Stimulated activated CD8-positive, alpha-beta memory T cell treated with anti-CD3 and anti-CD28 coated beads, Interleukin-15, amount 100 ng/mL, for 24 hours (primary cell): ENCODE measurements at places on chromosomes 6 and 20.

DNA sequence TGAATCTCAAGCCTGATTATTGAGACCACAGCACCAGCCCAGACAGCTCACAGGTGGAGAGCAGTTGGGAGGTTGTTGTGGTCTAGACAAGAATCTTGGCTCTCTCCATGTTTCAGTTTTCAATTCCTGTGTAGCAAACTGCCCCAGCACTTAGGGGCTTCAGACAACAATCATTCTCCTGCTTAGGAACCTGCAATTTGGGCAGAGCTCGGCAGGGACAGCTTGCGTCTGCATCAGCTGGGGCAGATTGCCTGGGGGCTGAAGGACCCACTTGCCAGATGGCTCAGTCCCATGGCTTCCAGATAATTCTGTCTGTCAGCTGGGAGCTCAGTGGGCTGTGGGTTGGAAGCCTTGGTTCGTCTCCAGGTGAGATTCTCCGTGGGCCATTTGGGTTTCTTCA, 6.9 kb downstream of the TGM6 start:
- DNase-seq = no peak

GRCh38 chr6:32149932-32150870, 1.5 kb downstream of the PRRT1 start:
- no peak for DNase-seq

- DNase-seq = no peak
Measured at GRCh38 chr6:134021396-134022122, 30.9 kb downstream of the SLC2A12 start.

DNA sequence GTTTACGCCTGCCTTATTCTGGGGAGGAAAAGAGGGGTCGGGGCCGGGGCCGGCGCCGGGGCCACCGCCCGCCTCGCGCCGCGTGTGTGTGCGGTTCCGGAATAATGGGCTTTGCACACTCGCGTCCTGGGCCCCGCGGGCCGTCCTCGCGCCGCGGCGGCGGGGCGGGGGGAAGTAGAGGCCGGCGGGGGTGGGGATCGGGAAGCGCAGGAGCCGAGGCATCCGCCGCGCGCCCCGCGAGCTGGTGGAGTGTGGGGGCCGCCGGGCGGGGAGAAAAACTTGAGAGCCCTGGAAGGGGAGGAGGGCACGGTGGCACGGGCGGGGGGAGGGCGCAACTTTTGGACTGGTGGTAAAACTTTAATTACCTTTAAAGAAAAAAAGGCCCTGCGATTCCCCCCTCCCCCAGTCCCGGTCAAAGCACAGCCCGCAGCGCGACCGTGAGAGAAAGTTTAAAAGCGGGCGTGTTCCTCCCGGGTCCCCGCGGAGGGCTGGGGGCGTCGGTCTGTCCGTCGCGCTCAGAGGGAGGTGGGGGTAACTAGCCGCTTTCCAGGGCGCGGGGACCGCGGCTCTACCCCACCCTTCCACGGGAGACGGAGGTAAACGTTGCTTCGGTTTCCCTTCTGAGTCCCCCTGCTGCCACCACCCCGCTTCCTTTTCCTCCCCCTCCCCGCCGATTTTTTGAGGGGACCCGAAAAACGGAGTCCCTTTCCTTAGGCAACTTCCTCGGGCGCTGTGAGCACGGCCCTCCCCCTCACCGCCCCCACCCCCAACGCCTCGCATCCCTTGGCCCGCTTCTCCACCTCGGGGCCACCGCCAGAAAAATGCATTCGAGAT, 1.9 kb downstream of the L3MBTL3 start:
- peak; percentile 13 for DNase-seq

GRCh38 chr6:18845896-18846295, 458.7 kb downstream of the RNF144B start:
- DNase-seq = no peak

- DNase-seq = no peak
Measured at GRCh38 chr6:159176913-159177312, 7.7 kb downstream of the FNDC1 start.

DNA sequence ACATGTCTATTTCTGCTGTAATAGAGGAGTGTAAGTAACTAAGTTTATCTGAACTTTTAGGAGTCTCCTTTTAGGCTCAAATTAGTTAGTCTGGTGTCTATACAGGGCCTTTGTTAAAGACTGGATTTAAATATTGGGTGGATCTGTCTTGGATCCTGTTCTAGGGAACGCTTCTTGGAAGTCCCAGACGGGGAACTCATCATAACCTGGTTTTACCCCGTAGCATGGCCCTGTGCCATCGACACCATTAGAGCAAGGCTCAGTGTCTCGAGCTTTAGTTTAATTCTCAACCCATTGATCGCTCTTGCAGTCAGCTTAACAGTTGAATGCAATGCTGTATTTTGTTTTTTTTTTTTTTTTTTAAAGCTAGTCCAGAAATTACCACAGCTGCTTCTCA, 89.9 kb downstream of the CARMIL1 start:
- DNase-seq = no peak

DNA sequence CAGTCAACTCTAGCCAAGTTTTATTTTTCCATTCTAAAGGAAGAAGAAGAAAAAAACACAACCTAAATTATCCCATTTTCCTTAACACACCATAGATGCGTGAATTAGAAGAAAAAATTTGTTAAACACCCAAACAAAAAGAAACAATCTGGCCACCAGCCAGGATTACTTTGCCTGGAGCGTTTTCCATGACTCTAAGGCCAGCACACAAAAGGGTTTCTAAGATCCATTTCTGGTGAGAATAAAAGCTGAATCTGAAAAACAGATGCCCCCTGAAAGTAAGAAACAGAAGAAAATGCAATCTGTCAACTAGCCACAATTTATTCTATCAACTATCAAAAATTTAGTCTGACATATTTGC, 267.2 kb upstream of the SULF2 start:
- DNase-seq = no peak

DNA sequence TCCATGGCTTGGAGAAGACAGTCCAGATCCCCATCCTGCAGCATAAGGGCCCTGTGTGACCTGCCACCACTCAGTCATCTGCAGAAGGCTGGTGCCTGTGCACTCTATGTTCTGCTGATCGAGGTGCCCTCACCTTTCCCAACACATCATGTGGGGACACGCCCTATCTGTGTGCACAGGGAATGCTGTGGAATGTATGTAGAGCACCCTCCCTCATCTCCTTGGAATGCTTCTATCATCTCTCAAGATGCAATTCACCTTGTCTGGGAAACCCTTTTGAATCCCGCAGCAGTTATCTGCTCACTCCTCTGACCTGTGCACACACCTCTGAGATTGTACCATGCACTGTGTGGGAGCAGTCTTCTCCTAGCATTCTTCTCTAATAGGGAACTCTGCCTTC, 207.2 kb upstream of the SSTR4 start:
- no peak for DNase-seq

GRCh38 chr6:31308050-31308844, 36.4 kb upstream of the HLA-C start:
- no peak for DNase-seq

DNA sequence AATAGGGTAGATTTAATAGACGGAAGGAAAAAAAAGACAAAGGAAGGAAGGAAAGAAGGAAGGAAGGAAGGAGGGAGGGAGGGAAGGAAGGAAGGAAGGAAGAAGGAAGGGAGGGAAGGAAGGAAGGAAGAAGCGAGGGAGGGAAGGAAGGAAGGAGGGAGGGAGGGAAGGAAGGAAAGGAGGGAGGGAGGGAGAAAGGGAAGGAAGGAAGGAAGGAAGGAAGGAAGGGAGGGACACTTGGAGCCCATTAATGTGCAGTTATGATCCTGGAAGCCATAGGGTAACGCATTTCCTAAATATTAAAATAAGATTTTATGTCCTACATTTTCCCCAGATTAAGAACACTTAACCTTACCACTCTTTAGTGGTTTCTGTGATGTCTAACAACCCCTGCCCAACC, 465.7 kb downstream of the ADGRB3 start:
- DNase-seq = no peak

GRCh38 chr6:88626460-88626859, 337.0 kb downstream of the RNGTT start:
- DNase-seq = no peak

DNA sequence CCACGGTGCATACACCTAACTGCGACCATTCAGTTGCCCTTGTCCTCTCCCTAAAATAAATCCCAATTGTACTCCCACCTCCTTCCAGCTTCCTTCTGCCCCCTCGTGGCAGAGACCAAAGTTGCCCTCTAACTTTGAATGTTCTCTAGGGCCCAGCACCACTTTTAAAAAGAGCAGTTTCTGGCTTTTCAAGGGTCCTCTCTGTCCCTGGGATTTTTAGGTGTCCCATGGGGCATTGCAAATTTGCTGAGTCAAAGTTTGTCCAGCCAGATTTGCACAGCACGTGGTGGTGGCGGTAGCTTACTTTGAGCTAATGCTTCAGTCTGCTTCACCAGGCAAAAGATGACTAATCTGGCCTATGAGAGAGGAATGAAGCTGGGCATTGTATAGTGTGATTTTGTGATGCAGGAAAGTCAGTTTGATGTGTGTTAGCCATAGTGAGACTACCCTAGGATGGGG, 100.2 kb downstream of the PERP start:
- no peak for DNase-seq

GRCh38 chr6:100379386-100379785, 85.3 kb downstream of the SIM1 start:
- DNase-seq = no peak

DNA sequence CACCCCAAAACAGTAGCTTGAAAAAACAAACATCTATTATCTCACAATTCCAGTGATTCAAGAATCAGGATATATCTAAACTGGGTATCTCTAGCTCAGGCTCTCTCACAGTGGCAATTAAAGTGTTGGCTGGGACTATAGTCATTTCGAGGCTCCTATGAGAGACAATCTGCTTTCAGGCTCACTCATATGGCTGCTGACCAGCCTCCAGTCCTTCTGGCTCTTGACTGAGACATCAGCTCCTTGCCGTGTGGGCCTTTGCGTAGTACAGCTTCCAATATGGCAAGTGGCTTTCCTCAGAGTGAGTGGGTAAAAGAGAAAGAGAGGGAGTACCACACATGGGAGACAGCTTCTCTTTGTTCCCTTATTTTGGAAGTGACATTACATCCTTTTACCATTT, 327.2 kb downstream of the CENPW start:
- no peak for DNase-seq

DNA sequence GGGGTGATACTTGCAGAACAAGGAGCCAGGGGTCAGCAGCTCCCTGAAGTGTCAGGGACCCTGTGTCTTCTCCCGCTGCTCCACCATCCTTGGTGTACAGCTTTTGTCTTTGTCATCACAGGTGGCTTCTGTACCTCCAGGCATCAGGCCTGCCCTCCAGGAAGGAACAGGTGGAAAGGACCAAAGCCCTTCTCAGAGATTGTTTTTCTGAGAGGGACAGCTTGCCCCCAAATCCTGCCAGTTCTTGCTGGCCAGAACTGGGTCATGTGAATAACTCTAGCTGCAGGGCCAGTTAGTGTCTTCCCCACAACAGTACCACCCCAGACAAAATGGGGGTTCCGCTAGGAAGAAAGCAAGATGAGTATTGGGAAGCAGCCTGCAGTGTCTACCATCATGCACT, 31.4 kb downstream of the SNPH start:
- no peak for DNase-seq

DNA sequence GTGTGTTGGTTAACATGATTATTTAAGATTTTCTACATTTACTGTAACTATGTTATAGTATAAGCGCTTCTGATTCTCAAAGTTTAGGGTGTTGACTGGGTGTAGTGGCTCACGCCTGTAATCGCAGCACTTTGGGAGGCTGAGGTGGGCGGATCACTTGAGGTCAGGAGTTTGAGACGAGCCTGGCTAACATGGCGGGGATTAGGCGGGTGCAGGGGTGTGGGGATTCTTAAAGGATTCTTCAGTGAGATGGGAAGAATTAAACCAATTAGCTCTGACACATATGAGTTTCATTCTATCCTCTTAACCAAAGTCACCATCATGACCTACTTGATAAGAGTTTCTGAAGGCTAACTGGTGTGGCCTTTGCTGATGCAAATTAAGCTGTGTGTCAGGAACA, 39.2 kb downstream of the GSTA4 start:
- DNase-seq = no peak

- no peak for DNase-seq
Measured at GRCh38 chr20:58523971-58524315, 8.7 kb upstream of the APCDD1L start.

DNA sequence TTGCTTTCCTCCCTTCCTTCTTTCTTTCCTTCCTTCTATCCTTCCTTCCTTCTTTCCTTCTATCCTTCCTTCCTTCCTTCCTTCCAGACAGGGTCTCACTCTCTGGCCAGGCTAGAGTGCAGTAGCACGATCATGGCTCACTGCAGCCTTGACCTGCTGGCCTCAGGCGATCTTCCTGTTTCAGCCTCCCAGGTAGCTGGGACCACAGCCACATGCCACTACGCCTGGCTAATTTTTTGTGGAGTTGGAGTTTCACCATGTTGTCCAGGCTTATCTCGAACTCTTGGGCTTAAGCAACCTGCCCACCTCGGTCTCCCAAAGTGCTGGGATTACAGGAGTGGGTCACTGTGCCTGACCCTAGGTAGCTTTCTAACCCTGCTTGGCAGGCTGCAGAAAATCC, 12.2 kb upstream of the SEC63 start:
- no peak for DNase-seq

DNA sequence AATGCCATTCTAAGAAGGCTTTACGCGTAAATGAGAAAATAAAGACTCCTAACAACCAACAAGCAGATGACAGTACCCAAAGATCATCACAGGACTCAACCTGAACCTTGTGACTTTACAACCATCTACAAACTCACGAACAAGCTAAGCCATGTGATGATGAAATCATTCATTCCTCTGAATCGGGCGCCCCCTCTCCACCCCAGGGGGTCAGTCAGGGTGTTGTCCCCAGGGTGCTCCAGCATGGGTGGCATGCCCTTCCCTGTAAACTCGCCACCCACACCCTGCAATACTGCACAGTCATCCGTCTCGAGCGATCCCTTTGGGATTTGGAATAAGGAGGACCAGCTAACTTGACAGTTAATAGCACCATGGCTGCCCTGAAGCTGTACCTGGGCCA, 12.6 kb downstream of the SERPINB6 start:
- no peak for DNase-seq

DNA sequence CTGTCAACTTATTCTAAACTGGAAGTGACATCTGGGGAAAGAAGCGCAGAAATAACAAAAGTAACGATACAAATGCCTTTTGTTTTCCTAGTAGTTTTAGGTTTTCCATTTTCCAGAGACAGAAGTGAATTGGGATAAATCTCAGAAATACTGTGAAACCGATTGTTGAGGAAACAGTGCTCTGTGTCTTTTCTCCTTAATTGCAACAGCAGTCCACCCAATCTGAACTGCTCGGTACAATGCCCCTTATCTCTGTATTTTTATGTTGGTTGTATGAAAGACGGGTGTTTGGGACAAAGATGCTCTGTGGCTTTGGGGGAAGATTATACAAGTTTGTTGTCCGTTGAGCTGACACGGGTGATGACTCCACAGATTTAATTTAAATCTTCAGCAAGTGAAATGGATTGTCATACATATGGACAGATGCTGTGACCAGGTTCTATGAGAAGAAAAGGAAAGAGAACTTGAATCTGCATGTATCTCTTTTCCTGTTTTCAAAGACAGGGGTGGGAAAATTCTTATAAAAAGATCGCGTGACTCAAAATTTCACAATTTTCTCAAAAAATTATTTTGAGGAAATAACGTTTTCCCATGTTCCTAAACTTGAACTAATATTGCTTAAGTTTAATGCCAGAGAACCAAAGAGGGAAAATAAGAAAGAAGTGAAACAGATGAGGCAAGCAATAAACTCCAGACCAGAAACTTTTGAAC, 41.2 kb downstream of the SASH1 start:
- DNase-seq = no peak
